ENCODE measurements at places on chromosomes 11 and 22.

- no peak for DNase-seq
These were observed 46.7 kb downstream of the MEI1 start for GRCh38 chr22:41745968-41746367.

DNA sequence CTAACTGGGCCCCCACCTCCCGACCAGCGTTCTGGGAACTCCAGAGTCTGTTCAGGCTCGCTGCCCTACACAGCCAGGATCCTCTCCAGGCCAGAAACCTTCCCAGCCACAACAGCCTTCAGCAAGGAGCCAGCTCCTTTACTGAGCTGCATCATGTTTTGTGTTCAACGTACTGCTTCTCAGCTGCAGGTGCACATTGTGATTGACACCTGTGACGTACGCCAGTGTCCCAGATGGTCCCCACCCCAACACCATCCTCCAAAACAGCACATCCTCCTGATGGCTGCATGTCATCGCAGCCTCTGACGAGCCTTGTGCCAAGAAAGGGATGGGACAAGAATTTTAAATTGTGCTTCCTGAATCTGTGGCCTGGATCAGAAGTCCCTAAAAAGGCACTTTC, 117.5 kb downstream of the SPATA19 start:
- DNase-seq = no peak

GRCh38 chr11:86292912-86293616, 9.0 kb upstream of the HIKESHI start:
- DNase-seq = no peak

GRCh38 chr11:36012455-36012854, 68.6 kb downstream of the LDLRAD3 start:
- no peak for DNase-seq

GRCh38 chr22:38850941-38851849, 7.4 kb upstream of the NPTXR start:
- DNase-seq = no peak

GRCh38 chr11:95688501-95689222, 100.9 kb downstream of the FAM76B start:
- DNase-seq = no peak

- no peak for DNase-seq
These were observed 13.2 kb downstream of the OTUB1 start for GRCh38 chr11:63999349-64000025.

- no peak for DNase-seq
These were observed 48.7 kb upstream of the SYT13 start for GRCh38 chr11:45334836-45335235.

DNA sequence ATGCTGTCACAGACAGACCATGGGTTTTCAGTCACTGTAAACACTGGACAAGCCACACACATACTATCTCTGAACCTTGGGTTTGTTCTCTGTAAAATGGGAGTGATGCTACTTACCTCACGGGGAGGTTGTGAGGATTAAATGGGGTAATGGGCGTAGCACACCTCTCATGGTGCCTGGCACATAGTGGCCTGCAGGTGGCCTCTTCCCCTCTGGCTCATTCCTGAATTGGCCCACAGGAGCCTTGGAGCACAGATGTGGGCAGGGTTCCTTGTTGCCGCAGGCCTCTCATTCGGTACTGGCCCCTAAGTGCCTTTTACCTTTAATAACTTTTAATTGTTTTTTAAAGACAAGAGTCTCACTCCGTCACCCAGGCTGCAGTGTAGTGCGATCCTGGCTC, 11.7 kb downstream of the MICAL2 start:
- peak; percentile 39 for DNase-seq

- DNase-seq = no peak
These were observed 71.8 kb downstream of the GGTLC2 start for GRCh38 chr22:22716136-22716665.

- DNase-seq = peak; percentile 45
These were observed 34.1 kb downstream of the LIF start for GRCh38 chr22:30212363-30212995.

DNA sequence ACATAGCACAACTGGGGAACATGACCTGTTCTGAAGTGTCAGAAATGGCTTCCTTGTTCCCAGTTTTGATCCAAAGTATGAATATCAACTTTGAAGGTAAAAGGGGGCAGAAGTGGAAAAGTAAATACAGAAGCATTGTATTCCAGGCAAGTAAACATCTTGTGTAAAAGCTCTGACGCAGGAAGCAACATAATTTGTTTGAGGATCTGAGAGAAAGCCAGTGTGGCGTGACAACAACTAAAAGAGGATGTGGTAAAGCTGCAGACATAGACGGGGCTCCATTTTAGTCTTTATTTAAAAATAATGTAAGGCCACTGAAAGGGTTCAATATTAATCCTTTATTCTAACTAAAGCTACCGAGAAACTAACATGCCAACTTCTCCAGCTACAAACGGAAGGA, 310.2 kb downstream of the DLG2 start:
- peak; percentile 0 for DNase-seq

DNA sequence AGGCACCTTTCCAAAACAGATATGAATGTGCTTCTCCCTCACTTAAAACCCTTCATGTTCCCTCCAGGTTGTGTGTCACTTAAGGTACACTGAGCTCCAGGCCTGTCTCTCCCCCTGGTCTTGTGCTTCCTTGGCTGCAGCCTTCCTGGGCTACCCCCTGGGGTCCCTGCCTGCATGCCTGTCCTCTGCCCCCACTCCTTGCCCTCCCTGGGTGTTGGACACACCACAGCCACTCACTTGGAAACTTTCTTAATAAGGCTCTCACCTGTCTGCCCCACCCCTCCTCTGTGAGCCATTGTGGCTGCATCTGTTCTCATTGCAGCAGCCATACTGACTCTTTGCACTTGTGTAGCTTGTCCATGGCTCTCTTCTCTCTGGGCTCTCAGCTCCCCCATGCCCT, 60.6 kb downstream of the CABIN1 start:
- DNase-seq = no peak

GRCh38 chr11:12280199-12280837, 97.1 kb upstream of the PARVA start:
- DNase-seq = peak; percentile 87

DNA sequence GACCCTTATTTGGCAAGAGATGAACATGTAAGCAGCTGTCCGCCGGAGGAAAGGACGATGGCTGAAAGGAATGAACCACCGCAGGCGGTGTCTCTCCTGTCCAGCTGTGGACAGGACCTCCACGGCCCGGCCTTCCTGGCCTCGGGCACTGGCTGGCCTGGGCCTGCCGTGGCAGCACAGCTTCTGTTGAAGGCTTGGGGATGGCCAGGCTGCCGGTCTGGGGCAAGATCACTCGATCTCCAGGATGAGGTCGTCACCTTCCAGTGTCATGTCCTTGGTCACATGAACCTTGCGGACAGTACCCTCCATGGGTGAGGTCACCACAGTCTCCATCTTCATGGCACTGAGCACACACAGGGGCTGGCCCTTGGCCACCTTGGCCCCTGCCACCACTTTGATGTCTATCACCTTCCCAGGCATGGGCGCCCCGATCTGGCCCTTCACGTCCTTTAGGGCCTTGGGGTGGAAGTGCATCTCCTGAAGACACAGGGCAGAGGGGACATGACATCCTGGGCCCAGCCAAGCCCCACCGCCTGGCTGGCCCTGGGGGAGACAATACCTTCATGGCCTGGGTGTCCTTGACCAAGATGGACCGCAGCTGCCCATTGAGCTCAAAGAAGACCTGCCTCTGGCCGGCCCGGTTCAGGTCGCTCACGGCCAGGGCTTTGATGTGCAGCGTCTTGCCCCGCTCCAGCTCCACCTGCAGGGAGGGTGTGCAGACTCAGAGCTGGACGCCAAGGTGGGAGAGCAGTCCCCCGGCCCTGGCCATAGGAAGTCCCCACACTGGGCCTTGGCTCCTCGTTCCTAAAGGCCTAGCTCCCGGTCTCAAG, 5.6 kb downstream of the RCE1 start:
- no peak for DNase-seq

DNA sequence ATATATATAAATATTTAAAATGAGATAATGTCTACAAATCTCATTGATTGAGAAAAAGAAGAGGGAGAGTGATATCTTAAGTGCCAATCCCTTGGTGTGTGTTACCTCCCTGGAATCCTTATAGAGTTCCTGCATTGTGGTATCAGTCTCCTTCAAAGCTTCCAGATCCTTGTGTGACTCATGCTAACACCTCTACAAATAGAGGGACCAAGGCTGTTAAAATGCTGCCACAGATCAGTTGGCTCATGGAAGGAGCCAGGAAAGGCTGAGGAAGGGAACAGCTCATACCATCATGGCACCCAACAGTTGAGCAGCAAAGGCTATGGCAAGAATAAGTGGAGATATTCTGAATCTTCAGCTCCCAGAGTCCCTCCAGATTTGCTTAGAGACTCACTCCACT, 163.6 kb upstream of the ISX start:
- no peak for DNase-seq

GRCh38 chr11:73647459-73648100, 1.2 kb downstream of the PLEKHB1 start:
- peak; percentile 97 for DNase-seq

- DNase-seq = no peak
These were observed 68.5 kb upstream of the LMO1 start for GRCh38 chr11:8332196-8332595.

DNA sequence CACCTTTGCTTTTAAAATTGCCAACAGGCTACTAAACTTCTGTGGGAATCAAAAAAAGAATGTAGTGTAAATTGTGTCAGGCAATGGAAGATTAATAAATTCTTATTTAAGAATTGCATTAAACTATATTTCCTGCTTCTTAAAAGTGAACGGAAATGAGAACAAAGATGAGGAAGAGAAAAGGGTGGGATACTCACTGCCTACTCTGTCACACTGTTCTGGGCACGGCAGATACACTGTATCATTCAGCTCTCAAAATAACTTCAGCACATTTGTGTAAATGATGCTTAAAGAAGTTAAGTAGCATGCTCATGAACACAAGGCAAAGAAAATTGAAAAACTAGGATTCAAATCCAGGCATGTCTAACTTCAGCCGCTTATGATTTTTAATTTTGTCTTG, 218.7 kb downstream of the DCDC1 start:
- DNase-seq = no peak

DNA sequence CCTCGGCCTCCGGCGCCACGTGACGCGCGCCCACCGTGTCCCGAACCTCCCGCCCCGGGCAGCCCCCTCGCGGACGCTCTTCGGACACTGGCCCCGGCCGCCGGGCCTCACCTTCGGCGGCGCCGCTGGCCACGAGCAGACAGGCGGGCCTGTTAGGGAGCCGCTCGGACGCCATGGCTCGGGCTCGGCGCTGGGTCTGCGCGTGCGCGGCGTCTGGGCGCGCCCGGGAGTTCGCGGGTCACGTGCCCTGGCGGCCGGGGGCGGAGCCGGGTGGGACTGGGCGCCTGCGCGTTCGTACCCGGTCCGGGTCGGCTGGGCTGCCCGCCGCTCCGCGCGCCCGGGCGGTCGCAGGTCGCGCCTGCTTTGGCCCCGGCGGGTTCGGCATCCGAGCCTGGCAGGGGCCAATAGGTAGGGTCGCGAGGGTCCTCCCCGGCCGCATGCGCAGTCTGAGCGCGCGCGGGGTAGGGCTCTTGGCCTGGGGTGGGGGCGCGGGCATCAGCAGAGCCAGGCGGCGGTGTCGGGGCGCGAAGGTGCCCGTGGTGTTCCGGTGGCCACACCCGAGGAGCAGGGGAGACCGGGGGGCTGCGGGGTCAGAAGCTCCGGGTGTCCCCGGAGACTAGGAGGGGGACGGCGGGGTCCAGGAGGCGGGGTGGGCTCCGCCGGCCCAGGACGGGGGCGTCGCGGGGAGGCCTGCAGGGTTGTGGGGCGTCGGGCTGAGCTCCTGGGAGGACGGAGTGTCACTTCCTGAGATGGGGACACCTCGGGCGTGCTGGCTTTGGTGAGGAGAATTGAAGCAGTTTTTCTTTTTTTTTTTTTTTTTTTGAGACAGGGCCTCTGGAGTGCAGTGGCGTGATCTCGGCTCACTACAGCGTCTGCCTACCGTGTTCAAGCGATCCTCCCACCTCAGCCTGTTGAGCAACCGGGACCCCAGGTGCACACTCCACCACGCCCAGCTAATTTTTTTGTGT, at the start of gene GATD1:
Gene GATD1, minus strand, starts transcription at position 200 of the 968 bp plus-strand sequence. Its CDS starts 25 bp downstream, at position 175.
- DNase-seq = peak; percentile 90

- DNase-seq = peak; percentile 71
These were observed 635 bp downstream of the PRR5 start for GRCh38 chr22:44702479-44703198.

DNA sequence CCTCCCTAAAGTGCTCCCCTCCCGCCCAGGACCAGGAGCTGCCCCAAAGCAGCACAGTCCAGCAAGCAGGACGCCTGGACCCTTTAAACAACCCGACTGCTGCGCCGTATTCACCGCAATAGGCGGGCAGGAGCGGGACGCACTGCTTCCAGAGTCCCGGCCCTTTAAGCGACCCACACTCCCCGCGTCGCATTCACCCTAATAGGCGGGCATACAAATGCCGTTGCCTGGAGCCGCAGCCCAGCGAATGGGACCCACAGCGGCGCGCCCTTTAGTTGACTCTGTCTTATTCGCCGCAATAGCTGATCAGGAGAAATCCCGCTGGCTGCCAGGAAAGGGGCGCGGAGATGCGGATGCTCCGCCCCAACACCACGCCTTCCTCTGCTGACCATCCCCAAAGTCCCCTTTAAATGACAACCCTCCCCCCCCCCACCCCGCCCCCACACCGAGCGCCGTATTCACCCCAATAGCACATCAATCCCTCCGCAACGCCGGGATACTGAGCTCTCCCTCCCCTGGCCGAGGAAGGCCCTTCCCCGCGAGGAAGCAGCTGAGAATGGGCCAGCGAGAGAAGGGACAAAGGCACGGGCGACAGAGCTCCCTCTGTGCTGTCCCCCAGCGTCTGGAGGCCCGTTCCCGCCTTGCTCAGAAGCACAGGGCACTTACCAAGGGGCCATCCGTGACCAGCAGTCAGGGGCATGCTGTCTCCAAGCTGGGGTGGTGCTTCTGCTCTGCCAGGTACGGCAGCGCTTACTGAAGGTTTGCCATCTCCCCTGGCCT, 4.7 kb downstream of the OSBPL5 start:
- peak; percentile 74 for DNase-seq

DNA sequence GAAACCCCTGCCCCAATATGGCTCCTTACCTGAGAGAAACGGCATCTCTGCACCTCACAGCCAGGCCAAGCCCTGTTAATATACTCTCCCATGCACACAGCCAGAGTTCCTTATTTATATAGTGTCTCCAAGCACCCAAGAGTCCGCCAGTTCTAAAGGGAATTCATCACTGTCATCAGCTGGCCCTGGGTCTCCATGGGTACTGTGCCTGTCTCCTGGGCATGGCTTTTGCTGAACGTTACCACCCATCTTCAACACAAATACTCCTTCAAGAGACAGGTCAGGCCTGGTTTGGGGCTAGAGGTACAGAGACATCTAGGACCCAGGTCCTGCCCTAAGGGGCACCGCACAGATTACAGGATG, 1.6 kb upstream of the ATG16L2 start:
- DNase-seq = peak; percentile 79

GRCh38 chr11:70790671-70791300, 392.5 kb downstream of the CTTN start:
- DNase-seq = peak; percentile 7
